Smooth muscle cell of the umbilical artery (primary cell): ENCODE measurements at places on chromosomes 3 and 15. TPM values are rescaled to one million over a fixed set of nuclear protein-coding genes. Genes with fewer than 3 reads are reported as not detected.

The ST3GAL6 gene
- 14.3 and 25.8 TPM in 2 replicates for total RNA-seq

The GOLGA8T gene
- not detected in 2 replicates for total RNA-seq

The UBE2E1 gene
- 97.8 and 126 TPM in 2 replicates for total RNA-seq

The PFN2 gene
- 287 and 391 TPM in 2 replicates for total RNA-seq

The LSMEM2 gene
- total RNA-seq: not detected in 2 replicates

The PRR23A gene
- not detected in 2 replicates for total RNA-seq

The C2CD4B gene
- not detected in 2 replicates for total RNA-seq
